ENCODE measurements at places on chromosomes 1 and 21. TPM values are rescaled to one million over a fixed set of nuclear protein-coding genes. Genes with fewer than 3 reads are reported as not detected.
A peak's percentile ranks its signal among the peaks of the same experiment; 100 is the strongest.

- H3K27ac ChIP-seq = no peak overlapping the region
- H3K36me3 ChIP-seq = no peaks in the 10 kb centered on the region
- H3K4me1 ChIP-seq = no peaks in the 10 kb centered on the region
- no peak overlapping the region for H3K4me3 ChIP-seq
Observed at GRCh38 chr21:33198346-33199099, 31.2 kb upstream of the IFNAR2 start.

- peak within 1 kb of the TSS; percentile 14 for H3K4me3 ChIP-seq
- no peak within 1 kb of the TSS for H3K27ac ChIP-seq
- peak; percentile 81 for DNase-seq
- H3K27me3 ChIP-seq = no peaks in the 10 kb centered on the region
- H3K36me3 ChIP-seq = no peaks in the 10 kb centered on the region
Observed at GRCh38 chr1:31703431-31704270, at the start of gene COL16A1. COL16A1 (minus strand) TSS chr1:31704017; CDS start chr1:31702193, 1,824 bp downstream.

DNA sequence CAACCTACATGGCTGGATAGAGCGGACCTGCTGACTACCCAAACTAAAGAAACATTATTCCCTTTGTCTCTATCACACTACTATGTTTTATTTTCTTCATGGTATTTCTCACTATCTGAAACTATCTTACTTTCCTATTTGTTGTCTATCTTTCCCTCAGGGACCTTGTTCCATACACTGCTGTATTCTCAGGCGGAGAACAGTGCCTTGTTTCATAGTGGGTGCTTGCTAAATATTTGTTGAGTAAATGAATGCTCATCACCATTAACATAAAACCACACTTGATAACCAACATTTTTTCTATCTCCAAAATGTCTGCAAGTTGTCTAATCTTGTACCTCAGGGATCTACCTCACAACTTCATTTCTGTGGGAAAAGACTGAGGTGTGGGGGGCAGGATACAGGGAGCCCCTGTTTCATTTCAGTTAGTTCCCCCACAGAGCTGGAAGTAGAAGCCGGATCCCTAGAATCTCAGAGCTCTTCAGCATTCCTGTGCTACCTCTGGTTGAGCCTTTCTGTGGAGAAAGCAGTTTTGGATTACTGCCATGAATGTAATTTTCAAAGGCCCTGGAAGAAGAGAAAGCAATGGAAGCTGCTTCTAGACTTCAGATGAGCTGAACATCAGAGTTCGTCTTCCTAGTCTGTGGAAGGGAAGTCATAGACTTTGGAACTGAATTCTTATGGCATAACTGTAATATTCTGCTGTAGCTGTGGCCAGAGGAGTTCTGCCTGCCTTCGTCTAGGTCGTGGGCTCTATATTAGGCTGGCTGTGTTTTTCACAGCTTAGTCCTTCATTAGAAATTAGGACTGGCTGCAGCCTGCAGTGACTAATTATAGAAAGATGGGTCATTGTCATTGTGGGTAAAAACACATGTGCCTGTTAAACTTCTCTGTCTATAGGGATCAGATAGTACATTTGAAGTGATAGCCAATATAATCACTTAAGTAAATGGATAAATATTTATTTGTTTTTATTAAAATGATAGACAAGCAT lies 293.2 kb upstream of the SGIP1 start:
- no peaks in the 10 kb centered on the region for H3K36me3 ChIP-seq
- peak; percentile 44 for DNase-seq
- H3K27ac ChIP-seq = no peak overlapping the region
- H3K4me3 ChIP-seq = no peak overlapping the region
- H3K4me1 ChIP-seq = no peaks in the 10 kb centered on the region

- H3K36me3 ChIP-seq = no peaks in the 10 kb centered on the region
- DNase-seq = peak; percentile 44
- peak within 1 kb of the TSS; percentile 34 for H3K4me3 ChIP-seq
- peaks cover 40% of the 10 kb centered on the region for H3K27me3 ChIP-seq
Observed at GRCh38 chr1:151720974-151721787, at the start of gene RIIAD1. RIIAD1 (plus strand) TSS chr1:151721522; CDS start chr1:151721537, 15 bp downstream.

GRCh38 chr21:46250146-46250725 lies 21.7 kb upstream of the LSS start:
- H3K27ac ChIP-seq = peak overlapping the region; percentile 68
- DNase-seq = no peak
- H3K4me3 ChIP-seq = no peak overlapping the region
- peaks cover 61% of the 10 kb centered on the region for H3K36me3 ChIP-seq
- H3K4me1 ChIP-seq = no peaks in the 10 kb centered on the region
- no peaks in the 10 kb centered on the region for H3K27me3 ChIP-seq

The VAV3 gene
- 0.86 TPM for total RNA-seq

GRCh38 chr1:189158155-189158554 lies 1319.5 kb downstream of the BRINP3 start:
- H3K27me3 ChIP-seq = no peaks in the 10 kb centered on the region
- no peaks in the 10 kb centered on the region for H3K36me3 ChIP-seq
- H3K4me3 ChIP-seq = no peak overlapping the region
- DNase-seq = no peak
- H3K4me1 ChIP-seq = no peaks in the 10 kb centered on the region
- no peak overlapping the region for H3K27ac ChIP-seq

DNA sequence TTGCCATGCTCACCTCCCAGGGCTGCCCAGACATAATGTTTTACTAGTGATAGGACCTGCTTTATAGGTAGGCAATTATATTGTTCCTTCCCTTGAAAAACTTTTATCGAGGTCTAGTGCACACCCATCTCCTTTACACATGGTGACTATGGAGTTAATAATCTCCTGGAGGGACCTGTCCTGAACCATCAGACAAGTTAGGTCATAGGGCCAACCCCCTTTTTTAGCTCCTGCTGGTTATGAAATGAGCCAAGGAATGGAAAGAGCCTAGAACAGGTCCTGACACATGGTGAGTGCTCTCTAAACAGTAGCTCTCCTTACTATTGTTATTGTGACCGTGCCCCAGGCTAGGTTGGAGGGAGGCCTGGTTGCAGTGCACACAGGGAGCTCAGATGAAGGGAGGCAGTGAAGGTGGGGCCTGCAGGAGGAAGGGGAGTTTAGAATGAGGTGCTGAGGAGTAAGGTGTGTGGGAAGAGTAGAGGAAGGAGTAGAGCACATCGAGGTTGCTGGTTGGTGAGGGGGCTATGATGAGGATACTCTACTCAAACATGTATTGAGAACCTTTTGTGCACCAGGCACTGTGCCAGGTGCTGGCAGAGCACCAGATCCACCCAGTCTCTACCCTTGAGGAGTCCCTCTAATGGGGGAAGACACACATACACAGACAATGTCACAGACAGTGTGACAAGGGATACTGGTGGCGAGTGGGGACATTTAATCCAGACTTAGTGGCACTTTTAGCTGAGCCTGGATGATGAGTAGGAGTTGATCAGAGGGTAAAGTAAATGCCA lies 14.1 kb upstream of the LMNA start:
- no peak overlapping the region for H3K27ac ChIP-seq
- H3K4me3 ChIP-seq = no peak overlapping the region
- peaks cover 22% of the 10 kb centered on the region for H3K4me1 ChIP-seq
- DNase-seq = no peak
- no peaks in the 10 kb centered on the region for H3K27me3 ChIP-seq

Measured in cardiac muscle cell (in vitro differentiated cells and primary cell).